NCI-H460 (cell line): ENCODE measurements at places on chromosomes 2 and 18.

DNA sequence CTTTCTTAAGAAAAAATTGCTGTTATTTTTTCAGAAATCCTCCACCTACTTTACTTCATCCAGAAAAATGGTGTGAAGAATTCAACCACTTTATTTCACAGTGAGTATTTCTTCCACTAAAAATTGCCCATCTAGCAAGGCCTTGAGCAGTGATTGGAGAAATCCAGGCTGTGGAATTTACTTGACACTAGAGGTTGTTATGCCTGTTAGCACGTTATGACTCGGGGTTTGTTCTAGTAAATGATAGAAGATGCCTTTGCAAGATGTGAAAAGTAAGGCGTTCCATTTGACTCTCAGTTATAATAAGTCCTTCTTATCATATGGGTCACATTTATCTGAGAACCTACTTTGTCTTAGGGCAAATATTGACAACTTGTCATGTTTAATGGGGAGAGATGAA lies 157.4 kb downstream of the MYO3B start:
- DNase-seq, result no peak

- DNase-seq, result no peak
Observed at GRCh38 chr2:74028741-74029140, 44.0 kb downstream of the TET3 start.

GRCh38 chr2:118278046-118278445 lies 189.8 kb downstream of the INSIG2 start:
- DNase-seq, result no peak

DNA sequence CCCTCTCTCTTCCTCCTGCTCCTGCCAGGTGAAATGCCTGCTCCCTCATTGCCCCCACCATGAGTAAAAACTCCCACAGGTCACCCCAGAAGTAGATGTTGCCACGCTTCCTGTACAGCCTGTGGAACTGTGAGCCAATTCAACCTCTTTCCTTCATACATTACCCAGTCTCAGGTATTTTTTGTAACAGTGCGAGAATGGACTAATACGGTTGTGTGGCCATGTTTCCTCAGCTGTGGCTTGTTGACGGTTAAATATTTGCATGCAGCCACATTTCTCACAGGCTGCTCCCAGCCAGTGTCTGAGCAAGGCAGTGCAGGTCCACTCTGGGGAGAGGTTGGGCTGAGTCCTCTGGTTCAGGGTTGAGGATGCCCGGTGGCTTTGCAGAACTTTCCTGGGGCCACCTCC lies 27.8 kb upstream of the COPS8 start:
- DNase-seq, result no peak

DNA sequence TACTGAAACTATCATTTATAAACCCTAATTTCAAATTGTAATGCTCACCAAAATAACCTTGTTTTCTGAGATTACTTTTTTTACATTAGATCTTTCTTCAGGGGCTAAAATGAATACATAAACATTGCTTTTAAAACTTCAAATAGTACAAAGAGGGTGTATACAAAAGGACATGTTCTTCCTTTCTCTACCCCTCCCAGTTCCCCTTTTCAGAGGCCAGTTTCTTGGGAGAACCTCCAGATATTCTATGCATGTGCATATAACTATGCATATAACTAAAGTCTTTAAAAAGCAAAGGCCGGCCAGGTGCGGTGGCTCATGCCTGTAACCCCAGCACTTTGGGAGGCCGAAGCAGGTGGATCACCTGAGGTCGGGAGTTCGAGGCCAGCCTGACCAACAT lies 10.6 kb upstream of the FAM117B start:
- DNase-seq, result no peak

- no peak for DNase-seq
Observed at GRCh38 chr2:25548601-25549000, 124.8 kb downstream of the DTNB start.

GRCh38 chr2:73703675-73704074 lies 33.5 kb downstream of the TPRKB start:
- DNase-seq, result no peak

GRCh38 chr2:219851801-219852481 lies 224.5 kb downstream of the SLC4A3 start:
- no peak for DNase-seq

- peak; percentile 59 for DNase-seq
Observed at GRCh38 chr18:42048158-42048557, 93.1 kb downstream of the PIK3C3 start.

GRCh38 chr2:43041661-43042360 lies 184.6 kb downstream of the ZFP36L2 start:
- no peak for DNase-seq

DNA sequence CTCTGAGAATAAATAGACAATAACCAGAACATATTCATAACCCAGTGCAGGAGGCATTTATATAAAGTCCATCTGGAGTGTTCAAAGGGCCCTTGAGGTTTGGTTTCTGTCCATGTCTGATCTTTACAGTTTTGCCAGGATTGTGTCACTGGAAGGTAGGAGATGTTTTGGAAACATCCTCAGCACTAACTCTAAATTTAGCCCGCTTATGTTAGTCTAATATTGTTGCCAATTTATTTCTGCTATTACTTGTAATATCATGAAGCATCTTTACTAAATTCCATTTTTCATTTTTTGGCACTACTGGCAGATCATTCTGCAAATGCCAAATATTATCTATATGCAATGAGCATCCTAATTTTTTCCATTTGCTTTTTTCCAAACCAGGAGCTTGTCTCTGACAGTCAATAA lies 22.4 kb upstream of the REV1 start:
- DNase-seq, result no peak

DNA sequence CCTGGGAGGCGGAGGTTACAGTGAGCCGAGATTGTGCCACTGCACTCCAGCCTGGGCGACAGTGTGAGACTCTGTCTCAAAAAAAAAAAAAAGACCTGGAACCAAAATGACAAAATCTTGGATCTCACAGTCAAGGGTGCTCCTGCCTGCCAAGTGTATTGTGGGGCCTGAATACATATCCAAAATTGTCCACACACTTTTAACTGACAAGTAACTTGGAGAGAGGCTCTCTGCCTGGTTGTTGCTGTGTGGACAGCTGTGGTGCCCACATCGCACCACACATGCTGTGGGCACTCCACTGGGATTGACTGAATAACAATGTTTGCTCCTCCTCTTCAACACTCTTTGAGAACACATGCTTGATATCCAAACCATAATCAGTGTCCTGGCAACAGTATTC lies 117.6 kb upstream of the REV1 start:
- no peak for DNase-seq
